ENCODE measurements at places on chromosomes 5 and 9.

DNA sequence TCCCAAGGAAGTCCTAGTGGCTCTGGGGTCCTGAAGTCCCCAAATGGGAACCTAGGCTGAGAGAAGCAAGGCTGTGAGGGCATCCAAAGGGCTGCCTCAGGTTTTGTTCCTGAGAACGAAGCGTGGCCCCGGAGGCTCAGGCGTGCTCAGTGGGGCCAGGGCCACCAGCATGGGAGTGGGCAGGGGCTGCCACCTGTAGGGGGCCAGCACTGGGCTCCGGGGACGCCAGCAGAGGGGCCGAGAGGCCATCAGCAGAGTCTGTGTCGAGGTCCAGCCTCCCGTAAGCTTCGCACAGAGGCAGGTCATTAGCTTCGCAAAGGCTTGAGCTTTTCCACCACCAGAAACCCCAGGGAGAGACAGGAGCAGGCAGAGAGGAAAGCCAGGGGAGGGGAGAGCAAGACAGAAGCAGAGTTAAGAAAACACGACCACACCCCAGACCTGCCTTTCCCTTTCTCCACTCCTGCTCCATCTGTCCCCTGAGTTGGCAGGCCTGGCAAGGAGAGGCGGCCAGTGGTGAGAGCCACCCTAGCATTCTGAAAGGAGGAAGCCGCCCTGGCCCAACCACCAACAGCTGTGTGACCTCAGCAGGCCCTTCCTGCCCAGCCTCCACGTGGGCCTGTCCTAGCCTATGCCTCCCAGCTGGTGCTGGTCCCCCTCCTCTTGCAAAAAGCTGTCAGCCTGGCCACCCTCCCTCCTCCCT lies 5.5 kb upstream of the SURF6 start:
- DNase-seq: no peak

GRCh38 chr9:135602789-135603481 lies 36.4 kb downstream of the GLT6D1 start:
- DNase-seq: no peak

DNA sequence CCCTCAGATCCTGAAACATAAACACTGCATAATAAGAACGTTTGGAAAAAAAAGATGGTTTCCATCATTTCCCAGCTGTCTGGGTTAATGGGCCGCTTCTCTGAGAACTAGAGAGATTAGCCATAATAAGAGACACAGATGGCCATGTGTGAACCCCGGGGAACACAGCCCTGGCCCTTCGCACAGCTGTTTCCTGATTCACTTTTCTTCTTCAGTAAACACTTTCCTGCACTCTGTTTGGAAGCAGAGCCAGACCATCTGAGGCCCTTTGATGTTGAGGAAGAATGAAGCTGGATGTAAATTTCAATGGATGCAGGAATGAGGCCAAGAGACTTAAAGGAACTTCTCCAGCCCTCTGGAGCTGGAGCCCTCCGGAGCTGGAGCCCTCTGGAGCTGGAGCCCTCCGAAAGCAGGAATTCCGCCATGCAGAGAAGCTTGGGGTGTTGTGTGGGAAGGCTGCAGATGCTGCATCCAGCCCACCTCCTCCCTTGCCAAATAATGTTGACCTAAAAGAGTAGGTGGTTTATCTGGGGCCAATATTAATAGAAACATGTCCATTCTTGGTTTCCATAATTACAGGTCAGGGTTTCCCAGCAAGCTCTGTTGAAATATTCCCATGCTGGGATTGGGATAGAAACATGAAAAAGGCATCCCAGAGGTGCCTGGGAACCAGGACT lies 218.9 kb downstream of the NXNL2 start:
- no peak for DNase-seq

GRCh38 chr5:107776506-107776905 lies 105.8 kb upstream of the EFNA5 start:
- no peak for DNase-seq

DNA sequence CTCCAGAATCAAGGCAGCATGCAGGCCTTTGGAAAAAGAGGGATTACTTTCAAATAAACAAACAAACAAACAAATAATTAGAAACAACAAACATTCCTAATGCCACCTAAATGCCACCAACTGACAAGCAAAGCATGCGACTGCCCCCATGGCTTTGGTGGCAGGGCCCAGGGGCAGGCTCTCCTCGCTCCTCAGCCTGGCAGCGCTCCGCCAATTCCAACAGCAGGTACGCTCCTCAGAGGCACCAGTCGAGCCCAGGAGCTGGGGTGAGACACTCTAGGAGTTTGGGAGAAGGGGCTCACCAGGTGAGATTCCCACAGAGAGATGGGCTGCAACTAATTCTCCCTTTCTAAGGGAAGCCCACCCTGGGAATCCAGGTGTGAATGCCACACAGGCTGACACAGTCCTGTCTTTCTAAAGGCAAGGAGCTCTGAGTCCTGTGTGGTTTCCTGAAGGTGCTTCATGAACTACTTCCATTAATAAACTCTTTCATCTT lies 27.8 kb downstream of the CSF2 start:
- DNase-seq: no peak

DNA sequence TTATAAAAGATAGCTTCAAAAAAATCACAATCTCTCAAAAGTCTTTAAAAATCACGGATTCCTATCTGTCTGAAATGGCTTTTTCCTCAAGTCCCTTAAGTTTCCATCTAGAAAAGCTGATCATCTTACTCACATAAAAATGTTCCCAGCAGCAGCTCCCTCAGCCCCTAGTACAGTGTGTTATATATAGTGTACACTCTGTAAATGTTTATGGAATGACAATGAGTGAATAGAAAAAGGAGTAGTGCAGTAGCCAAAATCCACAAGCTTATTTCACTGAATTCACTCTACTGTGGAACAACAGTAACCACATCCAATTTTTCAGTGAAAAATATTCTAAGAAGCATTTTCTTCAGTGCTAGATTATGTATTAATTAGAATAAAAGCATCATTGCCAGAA lies 609.4 kb downstream of the DTWD2 start:
- DNase-seq: no peak

DNA sequence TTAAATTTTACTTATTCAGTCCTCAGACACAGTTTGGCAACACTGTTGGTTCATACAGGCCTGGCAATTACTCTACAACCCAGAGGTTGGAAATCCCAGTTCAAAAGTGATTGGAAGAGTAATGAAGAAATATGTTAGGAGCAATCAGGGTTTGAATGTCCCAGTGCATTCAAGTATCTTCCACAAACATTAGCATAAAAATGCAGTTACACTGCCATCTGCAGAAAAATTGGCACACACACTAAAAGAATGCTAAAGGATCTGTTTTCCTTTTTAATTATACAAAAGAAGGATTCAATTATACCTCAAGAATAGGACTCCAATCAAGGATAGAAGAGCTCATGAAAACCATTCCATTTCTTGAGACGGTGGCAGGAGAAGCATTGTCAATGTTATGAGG lies 130.2 kb downstream of the DNAH5 start:
- no peak for DNase-seq

GRCh38 chr5:157554179-157555036 lies 21.2 kb downstream of the ADAM19 start:
- DNase-seq: no peak

GRCh38 chr5:60841361-60841760 lies 2.7 kb downstream of the ELOVL7 start:
- DNase-seq: no peak

GRCh38 chr9:98168941-98169488 lies 23.4 kb downstream of the CORO2A start:
- peak; percentile 50 for DNase-seq
